ENCODE measurements at places on chromosomes 11 and 22.
A peak's percentile ranks its signal among the peaks of the same experiment; 100 is the strongest.

GRCh38 chr11:86415026-86415425 lies 40.3 kb downstream of the CCDC81 start:
- DNase-seq: no peak

- peak; percentile 38 for DNase-seq
Observed at GRCh38 chr11:12717851-12718291, 43.6 kb downstream of the TEAD1 start.

GRCh38 chr11:10599388-10600175 lies 31.1 kb upstream of the LYVE1 start:
- DNase-seq: no peak

DNA sequence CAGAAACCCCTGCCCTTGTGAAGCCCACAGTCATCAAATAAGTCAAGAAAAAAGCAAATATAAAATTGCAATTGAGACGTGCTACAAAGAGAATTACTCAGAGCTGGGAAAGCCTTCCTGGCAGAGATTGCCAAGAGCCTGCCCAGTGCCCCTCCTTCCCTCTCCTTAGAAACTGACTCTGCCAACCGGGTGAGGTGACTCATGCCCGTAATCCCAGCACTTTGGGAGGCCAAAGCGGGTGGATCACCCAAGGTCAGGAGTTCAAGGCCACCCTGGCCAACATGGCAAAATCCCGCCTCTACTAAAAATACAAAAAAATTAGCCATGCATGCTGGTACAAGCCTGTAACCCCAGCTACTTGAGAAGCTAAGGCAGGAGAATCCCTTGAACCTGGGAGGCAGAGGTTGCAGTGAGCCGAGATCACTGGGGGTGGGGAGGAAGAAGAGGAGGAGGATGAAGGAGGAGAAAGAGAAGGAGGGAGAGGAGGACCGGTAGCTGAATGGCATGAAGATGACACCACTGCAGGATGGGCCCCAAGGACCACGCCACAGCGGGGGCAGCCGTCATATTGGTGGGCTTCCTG lies 76.1 kb upstream of the RTL6 start:
- DNase-seq: no peak

- DNase-seq: no peak
Observed at GRCh38 chr11:96052921-96053651, 129.2 kb upstream of the MTMR2 start.

DNA sequence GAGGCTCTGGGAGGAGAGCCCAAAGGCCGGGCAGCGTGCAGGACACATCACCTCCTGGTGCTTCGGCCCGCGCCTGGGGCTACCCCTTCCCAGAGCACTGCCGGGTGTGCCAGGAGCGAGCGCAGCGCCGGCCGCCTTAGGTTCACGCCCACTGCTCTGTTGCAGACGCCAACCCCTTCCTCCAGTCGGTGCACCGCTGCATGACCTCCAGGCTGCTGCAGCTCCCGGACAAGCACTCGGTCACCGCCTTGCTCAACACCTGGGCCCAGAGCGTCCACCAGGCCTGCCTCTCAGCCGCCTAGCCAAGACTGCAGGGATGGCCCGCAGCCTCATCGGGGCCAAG lies 79.0 kb downstream of the MED15 start:
- no peak for DNase-seq

- peak; percentile 76 for DNase-seq
Observed at GRCh38 chr11:134050541-134051383, 18.1 kb upstream of the JAM3 start.

DNA sequence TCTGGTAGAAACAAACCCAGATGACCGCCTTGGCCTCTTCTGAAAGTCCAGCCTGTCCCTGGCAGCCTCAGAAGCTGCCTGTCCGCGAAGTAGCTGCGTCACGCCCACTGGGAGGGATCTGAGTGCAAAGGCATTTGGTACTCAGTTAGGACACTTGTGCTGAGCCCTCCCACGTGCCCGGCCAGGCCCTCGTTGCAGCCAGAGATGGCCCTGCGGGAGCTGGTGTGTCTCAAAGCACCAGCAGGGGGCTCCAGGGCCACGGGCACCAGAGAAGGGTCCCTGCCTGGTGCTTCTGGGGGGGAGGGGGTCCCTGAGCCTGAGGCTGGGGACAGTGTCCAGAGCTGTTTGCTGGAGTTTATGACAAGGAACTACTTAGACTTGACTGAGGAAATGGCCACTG lies 5.8 kb downstream of the SELENOO start:
- DNase-seq: no peak

DNA sequence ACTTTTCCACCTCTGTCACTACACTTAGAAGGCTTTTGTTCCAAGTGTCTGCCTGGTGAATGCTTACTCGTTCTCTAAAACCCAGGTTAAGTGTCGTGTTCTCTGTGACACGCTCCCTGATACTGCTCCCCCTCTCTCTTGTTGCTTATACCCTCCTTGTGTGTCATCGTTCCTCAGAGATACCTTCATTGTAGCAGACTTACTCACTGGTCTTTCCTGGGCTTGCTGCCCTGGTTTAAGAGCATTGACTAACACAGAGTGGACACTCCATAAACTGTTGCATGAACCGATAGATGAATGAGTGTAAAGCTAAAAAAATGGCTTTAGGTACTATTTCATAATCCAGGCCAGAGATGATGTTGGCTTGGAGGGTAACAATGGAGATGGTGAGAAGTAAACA lies 171.3 kb downstream of the GRIK4 start:
- no peak for DNase-seq

- DNase-seq: no peak
Observed at GRCh38 chr11:71109186-71109585, 143.2 kb downstream of the SHANK2 start.

DNA sequence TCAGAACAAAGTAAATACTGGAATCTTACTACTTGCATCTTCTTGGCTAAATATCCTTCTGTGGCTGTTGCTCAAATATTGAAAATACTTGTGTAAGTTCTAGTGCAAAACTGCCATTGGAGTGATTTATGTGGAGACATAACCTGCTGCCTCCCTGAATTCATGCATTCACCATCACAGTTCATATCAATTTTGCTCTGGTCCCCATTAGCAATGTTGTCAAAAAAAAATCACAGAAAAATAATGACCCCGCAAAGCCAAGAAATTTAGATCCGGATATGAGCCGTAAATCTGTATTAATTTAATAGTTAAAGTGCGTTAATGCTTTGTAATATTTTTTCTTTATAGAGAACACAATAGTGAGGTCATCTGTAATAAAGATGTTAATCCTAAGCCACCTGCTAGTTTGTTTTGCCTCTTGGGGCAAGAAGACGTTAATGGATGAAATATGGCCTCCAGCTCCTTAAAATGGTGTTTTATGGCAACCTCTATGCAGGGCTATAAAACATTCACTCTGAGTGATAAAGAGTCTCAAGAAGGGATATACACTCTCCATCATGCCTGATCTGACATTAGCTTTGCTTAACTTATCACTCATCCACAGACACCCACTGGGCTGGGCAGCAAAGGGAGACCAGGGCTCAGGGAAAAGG lies 255.9 kb downstream of the INSC start:
- no peak for DNase-seq

GRCh38 chr11:111347002-111347722 lies 31.9 kb downstream of the POU2AF1 start:
- no peak for DNase-seq

DNA sequence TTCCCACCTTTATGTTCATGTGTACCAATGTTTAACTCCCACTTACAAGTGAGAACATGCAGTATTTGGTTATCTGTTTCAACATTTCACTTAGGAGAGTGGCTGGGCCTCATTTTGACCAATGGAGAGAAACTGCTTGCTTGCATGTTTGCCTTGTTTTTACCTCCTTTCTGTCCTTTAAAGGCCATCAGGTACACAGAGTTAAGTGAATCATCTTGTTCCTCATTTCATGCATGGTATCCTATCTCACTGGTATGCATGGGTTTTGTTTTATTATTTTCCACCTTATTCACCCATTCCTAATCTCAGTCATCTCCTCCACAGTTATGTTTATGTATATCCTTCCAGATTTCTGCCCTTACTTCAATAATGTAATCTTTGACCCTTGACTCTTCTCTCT lies 101.0 kb downstream of the ELP4 start:
- no peak for DNase-seq

DNA sequence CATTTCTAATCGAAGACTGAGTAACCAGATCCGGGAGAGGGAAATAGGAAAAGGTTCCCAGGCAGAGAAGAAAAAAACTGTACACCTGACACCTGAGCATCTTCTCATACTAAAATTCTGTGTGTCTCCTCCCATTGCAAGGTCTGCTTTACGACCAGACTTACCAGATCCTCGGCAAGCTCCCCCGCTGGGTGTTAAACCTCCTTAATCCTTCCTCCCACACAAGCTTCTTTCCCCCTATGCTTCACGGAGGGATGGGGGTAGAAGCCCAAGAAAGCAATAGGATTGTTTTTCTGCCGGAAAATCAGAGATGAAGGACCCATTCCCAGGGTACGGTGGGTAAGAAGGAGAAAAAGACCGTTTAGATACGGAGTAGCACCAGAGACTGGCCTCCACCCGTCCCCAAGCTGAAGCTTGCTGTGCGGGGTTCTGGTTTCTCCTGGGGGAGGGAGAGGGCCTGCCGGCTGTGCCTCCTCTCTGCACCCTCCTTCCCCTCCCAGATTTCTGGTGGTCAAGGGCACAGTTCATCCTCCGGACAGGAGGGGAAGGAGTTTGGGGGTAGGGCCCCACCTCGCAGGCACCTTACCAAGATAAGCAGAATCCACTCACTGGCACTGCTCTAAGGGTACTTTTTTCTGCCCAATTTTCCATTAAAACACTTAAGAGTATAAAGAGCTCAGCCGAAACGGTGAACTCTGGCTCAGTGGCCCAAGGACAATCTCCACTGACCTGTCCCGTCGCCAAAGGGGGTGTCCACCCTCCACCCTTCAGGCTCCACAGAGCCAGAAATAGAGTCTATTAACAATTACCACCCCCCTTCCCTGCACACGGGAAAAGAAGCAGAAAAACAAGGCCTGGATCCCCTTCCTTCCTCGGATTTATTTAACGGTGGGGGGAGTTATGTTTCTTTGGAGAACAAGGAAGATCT lies 1.2 kb downstream of the TOB2 start:
- DNase-seq: peak; percentile 41

DNA sequence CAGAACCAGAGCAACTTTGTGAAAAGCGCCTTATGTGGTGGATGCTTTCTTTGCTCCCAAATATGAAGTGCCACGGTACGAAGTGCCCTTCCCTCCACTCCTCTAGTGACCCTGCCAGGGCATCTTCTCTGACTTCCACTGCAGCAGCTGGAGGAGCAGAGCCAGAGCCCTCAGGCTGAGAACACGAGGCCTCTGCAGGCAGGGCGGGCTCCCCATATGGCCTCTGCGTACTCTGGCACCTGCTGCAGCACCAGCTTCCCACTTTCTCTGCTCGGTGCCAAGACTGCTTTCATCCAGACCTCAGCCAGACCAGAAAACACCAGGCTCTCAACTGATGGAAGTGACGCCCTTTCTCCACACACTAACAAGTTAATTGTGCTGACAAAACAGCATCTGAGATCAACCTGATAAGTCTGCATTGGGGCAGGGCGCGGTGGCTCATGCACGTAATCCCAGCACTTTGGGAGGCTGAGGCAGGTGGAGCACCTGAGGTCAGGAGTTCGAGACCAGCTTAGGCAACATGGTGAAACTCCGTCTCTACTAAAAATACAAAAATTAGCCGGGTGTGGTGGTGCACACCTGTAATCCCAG lies 12.8 kb downstream of the UFD1 start:
- DNase-seq: no peak

DNA sequence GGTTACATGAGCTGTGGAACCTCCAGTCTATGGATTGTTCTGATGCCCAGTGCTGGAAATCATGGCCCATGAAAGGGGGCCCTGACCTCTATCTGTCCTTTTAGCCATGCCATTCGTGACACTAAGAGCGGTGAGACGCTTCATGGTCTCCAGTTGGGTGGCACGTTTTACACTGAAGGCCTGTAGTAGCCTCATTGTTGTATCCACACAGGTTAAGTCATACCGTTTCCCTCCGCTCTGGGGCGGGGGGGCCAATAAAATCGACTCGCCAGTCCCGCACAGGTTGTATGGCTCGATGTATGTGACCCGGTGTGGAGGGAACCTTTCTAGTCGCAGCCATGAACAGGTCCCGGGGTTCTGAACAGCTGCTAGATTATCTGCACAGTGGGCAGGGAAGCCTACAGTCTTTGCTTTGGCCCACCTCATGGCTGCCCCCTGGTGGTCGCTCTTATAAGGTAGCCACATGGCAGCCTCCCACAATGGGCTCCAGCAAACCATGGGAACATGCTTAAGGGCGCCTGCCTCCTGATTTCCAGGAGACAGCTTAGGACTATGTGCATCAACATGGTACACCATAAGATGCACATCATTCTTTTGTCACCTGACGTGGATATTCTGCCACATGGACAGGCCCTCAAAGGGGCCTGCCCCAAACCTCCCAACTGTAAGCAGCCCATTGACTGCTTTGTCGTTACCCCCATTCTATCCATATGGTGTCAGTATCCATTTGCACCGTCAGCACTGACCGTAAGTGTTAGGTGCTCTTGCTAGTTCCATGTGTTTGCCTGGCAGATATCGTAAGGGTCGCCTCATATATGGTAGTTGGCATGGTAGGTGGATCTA lies 19.7 kb upstream of the APOL3 start:
- peak; percentile 88 for DNase-seq

DNA sequence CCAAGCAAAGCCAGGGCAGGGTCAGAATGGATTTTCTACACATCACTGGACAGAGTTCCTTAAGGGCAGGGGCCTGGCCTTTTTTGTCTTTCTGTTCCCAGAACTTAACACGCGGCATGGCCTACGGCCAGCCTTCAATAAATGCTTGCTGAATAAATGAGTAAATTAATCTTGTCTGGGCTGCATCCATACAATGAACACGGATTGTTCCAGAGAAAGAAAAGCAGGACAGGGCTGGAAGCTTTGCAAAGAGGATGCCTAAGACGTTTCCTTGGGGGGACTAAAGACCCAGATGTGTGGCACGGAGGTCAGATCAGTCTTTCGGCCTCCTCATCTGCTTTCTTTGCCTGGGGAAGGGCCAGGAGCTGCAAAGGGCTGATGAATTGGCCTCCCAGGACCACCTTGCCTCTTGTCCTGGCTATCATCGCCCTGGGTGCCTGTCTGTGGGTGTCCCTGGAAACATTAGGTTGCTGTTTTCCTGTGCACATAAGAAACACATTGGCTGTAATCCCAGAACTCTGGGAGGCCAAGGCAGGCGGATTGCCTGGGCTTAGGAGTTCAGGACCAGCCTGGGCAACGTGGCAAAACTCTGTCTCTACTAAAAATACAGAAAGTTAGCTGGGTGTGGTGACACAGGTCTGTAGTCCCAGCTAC lies 20.8 kb upstream of the RFPL3 start:
- no peak for DNase-seq

DNA sequence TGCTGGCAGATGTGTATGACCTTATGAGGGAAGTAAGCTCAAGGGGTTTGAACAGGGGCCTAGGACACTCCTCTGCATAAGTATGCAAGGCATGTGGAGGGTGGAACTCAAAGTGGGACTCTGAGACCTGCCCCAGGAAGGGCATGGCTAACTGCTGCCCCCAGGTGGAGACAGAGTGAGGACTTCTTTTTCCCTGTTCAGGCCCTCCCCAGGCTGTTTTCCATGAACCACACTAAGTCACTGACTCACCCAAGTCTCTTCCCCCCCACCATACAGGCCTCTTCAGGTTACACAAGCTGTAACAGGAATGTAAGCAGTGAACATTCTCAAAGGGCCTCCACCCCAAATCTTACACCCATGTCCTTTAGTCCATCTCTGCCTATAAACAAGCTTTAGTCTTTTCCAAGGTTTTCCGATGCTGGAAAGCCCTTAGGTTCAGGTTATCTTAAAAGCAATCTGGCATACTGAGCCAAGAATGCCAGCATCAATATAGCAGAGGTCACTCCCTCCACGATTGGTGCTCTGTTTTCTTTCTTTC lies 13.1 kb downstream of the EEF1G start:
- DNase-seq: peak; percentile 83

GRCh38 chr22:30212363-30212995 lies 34.1 kb downstream of the LIF start:
- no peak for DNase-seq

GRCh38 chr11:79054636-79055035 lies 386.2 kb downstream of the TENM4 start:
- no peak for DNase-seq
